Thymus (tissue), 14 donors: ENCODE measurements at places on chromosomes 2 and 18.

- no peak for DNase-seq
Observed at GRCh38 chr2:120779781-120780283, 44.2 kb downstream of the GLI2 start.

GRCh38 chr18:56200381-56200911 is 437.9 kb downstream of the TXNL1 start:
- no peak for DNase-seq

DNA sequence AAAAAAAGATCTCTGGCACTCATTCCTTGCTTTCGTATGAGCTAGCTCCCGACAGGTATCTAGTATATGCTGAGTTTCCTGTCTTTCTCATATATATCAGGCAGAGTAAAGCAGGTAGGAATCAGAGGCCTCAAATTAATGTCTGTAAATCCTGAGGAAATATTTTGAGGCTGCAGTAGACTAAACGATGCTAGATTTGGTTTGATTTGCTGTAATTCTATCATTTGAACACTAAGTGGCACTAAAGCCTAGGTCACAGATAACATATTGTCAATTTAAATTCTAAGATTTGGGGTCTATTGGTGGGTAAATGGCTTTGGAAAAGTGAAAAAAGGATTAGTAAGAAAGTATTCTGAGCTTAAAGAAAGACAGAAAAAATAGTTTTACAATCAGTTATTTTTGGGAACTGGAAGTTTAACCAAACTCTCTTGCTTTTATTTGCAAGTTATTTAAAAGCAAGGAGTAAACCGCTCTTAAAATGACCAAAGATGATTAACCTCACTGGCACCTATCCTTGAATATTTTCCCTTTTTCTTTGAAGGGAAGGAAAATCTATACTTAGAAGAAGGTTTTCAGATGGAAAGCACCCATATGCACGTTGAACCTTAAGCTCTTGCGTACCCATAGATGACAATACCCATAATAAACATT is 37.6 kb upstream of the SLC4A10 start:
- no peak for DNase-seq

- no peak for DNase-seq
Observed at GRCh38 chr18:33291539-33291938, 149.0 kb downstream of the CCDC178 start.

- DNase-seq, result no peak
Observed at GRCh38 chr2:157267476-157267875, 10.0 kb downstream of the GALNT5 start.

- DNase-seq, result no peak
Observed at GRCh38 chr2:230202430-230203109, 17.2 kb downstream of the SP110 start.

DNA sequence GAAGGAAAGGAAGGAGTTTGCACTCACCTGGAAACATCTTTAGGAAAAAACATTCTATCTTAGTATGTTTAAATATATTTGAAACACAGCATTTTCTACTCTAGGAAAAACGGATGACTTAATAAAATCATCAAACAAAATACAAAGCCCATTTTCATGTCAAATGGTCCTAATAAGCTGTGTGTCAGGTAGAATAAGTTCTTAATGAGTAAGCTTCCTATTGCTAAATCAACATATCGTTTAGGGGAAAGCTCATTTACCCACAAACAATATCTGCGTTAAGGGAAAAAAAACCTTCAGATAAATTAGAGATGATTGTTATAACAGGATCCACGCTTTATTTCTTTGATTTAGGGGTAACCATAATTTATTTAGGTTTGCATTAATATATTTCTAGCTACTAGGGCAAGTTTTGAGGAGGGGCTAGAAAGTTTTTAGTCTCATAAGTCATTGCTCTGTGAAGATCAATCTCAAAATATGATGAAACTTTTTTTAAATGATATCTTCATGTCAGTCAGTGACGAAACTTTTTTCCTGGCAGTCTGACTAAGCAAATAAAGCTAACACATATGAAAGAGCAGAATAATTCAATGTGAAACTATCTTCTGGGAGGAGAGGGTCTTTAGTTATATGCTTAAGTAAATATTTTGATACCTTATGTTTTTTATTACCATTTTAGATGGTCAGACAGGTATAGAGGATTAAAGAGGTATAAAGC is 147.1 kb downstream of the WDSUB1 start:
- DNase-seq, result no peak

- no peak for DNase-seq
Observed at GRCh38 chr2:234172066-234172465, 121.6 kb downstream of the SPP2 start.

DNA sequence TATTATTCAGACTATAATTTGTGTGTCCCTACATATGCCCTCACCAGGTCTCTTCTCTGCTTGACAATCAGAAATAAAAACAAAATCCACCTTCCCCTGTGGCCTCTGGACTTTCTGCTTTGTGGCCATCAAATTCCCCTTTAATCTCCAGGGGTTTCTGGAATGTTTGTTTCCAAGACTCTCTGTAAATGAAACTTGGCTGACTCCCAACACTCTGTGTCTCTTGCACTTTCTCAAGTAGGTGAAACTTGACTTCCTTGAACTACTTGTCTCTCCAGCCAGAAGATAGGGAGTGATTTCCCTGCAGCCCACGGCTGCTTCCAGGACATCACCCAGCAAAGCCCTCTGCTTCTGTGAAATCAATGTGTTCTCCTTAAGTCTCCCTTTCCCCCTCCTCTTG is 54.1 kb upstream of the AQP4 start:
- DNase-seq, result no peak

DNA sequence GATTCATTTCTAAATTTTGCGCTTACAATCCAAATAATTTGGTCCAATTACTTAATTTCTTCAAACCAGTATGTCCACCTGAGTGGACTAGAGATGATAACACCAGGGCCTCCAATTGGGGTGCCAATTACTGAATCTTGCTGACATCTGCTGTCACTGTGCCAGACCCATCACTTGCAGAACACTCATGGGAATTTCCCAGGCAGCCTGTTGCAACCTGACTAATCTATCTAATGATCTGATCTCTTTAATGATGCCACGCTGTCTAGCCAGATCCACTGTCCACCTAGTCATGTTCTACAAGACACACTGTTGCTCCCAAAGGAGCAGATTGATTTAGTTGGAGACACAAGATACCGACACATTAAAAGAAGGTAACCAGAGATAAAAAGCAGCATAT is 11.8 kb upstream of the LRP1B start:
- no peak for DNase-seq

DNA sequence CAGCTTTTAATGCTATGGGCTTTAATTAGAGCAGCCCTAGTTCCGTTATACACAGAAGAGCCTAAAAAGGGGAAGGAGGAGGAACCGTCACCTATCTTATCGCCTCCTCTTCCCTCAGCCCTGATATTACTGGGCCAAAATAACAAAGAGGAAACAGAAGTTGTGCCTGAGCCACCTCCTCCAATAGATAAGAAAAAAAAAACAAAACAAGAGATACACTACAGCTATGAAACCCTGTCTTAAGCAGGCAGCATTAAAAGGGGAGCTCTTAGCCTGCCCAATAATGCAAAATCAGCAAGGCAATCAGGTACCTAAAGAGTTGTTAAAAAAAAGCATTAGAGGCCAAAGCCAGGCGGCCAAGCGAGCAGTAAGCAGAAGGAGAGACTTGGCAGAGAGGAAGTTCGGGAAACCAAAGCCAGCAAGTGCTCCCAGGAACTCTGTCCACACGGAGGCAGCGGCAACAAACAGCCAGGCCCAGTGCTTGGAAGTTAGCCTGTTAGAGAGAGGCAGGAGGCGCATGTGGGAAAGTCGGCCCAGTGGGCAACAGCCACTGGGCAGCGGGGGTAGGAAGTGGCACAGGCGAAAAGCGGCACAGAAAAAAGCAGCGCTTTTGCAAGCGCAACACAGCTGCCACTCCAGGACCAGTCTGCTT is 41.8 kb upstream of the PDK1 start:
- DNase-seq, result no peak

DNA sequence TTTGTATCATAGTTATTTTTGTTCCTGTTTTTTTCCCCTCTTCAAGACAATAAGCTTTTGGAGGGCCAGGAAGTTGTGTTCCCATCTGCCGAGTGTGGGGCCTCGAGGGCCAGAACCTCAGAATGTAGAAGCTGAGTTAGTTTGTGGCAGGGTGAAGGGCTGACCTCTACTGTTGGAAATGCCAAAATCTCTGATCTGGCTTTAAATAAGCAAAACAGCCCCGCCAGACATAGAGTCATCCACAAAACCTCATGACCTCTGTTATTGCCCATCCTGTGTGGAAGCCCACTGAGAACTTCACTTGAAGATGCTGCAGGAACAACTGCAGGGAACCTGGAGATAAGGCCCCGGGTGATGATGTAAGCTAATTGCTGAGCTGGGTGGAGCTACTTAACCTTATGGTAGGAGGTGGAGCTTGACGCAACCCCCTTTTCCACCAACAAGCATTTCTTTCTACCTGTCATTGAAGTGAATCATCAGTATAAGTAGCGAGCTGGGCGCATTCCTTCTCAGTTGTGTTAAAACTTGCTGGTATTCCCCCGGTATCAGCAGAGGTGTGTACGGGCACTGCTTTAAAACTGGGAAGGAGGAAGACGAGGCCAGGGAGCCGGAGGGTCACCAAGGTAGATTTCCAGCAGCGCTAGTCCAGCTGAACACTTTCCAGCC is 177.2 kb downstream of the NEDD4L start:
- no peak for DNase-seq

- no peak for DNase-seq
Observed at GRCh38 chr18:12819841-12820240, 64.2 kb downstream of the PTPN2 start.

GRCh38 chr2:143885461-143885860 is 634.5 kb downstream of the ZEB2 start:
- DNase-seq, result no peak

- no peak for DNase-seq
Observed at GRCh38 chr2:39033980-39034379, 86.9 kb downstream of the SOS1 start.

GRCh38 chr18:73614812-73615211 is 532.8 kb downstream of the FBXO15 start:
- DNase-seq, result no peak

GRCh38 chr2:30927465-30928075 is 120.3 kb upstream of the CAPN13 start:
- no peak for DNase-seq

GRCh38 chr2:176414641-176415040 is 145.4 kb downstream of the MTX2 start:
- DNase-seq, result no peak

DNA sequence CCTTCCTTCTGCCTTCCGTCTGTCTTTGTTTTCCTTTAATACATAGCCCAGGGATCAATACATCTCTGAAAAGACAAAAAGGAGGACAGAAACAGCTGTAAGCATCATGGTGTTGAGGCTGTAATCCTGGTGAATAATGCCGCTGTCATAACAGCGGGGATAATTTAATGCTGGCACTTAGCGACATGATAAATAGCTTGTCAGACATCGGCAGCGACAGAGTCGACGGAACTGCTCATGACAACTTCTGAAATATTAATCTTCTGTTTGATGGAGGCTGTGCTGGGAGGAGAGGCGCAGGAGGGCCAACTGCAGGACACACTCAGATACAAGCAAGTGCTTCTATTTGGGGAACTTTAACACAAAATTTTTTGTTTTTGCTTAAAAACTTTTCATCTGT is 602.2 kb downstream of the GALR1 start:
- no peak for DNase-seq

DNA sequence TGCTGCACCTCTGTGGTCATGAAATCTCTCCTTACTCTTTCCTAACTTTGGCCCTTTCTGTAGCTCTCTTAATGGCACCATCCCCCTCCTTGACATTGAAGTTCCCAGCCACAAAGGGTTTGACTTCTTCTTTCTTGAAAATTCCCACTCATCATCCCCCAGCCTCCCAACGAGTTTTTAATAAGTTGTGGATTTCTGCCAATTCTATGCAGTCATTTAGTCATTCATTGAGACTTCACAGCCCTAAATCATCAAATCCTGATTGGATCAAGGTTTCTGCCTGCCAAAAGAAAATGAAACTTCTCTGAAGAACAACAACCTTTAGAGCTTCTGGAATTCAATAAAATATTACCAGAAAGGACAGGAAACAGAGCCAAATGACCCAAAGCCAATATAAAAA is 354.3 kb downstream of the CLIP4 start:
- DNase-seq, result no peak

- DNase-seq, result no peak
Observed at GRCh38 chr2:101272045-101272784, 19.5 kb downstream of the CNOT11 start.

DNA sequence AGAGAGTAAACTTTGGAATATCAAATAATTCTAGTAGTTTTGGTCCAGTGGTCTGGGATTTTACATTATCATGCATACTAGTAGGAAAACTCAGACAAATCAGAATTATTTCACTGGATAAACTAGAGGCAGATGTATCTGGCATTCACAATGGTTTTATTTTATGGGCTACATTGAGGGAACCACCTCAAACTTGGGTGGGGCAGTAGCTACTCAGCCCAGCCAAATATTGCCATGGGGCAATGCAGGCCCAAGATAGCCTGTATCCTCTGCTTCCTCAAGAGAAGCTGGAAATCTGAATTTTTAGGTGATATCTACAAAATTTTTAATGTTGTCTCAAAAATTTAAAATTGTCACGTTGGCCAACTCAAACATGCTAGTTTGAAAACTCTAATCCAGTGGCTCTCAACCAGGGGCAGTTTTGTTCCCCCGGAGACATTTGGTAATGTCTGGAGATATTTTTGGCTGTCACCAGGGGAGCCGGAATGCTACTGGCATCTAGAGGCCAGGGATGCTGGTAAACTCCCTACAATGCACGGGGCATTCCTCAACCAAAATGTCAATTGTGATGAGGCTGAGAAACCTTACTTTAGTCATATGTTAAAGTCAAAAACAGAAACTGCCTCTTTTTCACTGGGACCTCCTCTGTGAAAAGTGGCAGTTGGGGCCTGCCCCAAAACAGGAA is 172.8 kb upstream of the SPRED2 start:
- DNase-seq, result no peak

DNA sequence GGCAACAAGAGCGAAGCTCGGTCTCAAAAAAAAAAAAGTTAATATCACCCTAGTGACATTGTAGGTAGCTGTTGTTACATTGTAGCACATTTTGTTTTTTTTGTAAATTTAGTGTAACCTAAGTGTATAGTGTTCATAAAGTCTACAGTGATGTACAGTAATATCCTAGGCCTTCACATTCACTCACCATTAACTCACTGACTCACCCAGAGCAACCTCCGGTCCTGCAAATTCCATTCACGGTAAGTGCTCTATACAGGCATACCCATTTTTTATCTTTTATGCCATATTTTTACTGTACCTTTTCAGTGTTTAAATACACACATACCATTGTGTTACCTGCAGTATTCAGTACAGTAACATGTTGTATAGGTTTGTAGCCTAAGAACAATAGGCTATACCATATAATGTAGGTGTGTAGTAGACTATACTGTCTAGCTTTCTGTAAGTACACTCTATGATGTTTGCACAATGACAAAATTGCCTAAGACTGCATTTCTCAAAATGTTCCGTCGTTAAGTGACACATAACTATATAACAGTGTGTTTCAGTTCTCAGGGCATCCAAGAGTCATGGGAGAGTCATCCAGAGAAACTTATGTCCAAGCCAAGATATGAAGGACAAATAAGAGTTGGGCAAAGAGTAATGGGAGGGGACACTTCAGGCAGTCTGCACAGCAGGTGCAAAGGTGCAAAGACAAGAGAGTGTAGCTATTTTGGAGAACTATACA is 68.4 kb downstream of the TANK start:
- DNase-seq, result no peak

GRCh38 chr18:78986018-78986481 is 6.4 kb downstream of the SALL3 start:
- no peak for DNase-seq

GRCh38 chr2:73896362-73897239 is 3.8 kb downstream of the ACTG2 start:
- DNase-seq, result peak; percentile 46
